ENCODE measurements at places on chromosomes 12 and 14.
A peak's percentile ranks its signal among the peaks of the same experiment; 100 is the strongest.

GRCh38 chr12:17971850-17972249 lies 118.1 kb downstream of the RERGL start:
- DNase-seq = no peak

- no peak for DNase-seq
These were observed 13.2 kb upstream of the MDM2 start for GRCh38 chr12:68794653-68795251.

- no peak for DNase-seq
These were observed 202.7 kb upstream of the GARIN6 start for GRCh38 chr12:99444859-99445316.

- DNase-seq = no peak
These were observed 45.5 kb downstream of the ACADS start for GRCh38 chr12:120771097-120771496.

DNA sequence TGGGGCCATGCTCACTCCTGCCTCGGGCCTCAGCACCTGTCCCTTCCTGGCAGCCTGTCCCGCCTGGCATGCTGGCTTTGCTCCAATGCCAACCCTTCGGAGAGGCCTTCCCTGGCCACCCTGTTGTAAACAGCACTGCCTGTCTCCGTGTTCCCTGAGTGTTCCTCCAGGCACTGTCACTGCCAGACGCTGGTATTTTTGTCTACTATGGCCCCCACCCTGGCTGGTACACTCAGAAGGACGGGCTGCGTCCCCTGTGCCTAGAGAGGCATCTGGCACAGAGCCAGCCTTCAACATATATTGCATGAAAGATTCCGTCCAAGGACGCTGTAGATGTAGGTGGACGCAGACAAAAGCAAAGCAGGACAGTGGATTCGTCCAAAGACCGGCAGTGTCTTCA lies 2.7 kb upstream of the ASPG start:
- peak; percentile 13 for DNase-seq

- DNase-seq = no peak
These were observed 76.4 kb downstream of the BCL2L14 start for GRCh38 chr12:12147111-12147510.

- DNase-seq = no peak
These were observed 21.5 kb downstream of the LGMN start for GRCh38 chr14:92726933-92727262.

DNA sequence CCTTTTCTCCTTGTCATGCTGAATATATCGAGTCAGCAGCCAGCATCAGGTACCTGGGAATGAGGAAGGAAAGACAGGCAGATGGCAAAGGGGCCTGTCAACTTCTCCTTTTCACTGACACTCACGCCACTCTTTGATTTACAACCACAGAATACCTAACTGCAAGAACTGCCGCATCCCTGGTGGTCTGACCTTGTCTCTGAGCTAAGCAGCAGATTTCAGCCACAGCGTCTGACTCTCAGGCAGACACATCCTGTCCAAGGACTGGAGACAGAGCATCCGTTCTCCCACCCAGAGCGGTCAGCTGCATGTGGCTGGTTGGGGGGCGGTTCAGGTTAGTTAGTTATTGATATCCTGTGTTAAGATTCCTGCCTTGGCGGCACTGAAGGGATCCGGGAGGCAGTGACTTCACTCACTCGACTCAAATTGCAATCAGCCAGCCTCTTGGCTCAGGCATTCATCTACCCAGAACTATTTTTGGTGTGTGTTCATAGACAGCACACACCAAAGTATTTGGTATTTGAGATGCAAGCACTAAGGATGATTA lies 11.2 kb upstream of the MAP1LC3B2 start:
- no peak for DNase-seq

DNA sequence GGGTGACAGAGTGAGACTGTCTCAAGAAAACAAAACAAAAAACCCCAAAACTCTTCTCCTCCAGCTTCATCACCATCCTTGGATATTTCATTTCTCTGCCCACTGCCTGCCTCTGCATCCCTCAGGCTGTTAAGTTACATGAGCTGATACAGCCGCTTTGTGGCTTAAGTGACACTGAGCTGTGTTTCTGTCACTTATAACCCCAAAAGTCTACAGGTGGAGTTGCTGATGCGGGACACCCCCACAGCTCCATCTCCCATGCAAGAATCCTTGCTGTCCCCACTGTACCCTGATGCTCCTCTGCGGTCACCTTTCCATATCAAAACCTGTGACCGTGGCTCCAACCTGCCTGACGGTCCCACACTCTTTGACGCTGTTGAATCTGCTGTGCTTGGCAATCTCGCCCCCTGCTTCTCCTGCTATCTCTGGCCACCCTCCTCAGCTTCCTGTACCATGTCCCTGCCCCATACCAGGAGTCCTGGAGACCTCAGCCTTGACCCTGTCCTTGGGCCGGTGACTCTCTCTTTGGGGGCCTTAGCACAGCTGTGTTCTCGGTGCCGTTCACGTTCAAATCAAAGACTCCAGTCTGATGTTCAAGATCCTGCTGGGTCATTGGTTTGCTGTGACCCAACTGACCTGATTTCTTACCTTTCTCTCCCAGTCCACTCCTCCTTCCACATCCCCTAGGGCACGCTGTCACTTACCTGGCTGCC lies 20.3 kb downstream of the HVCN1 start:
- DNase-seq = no peak

DNA sequence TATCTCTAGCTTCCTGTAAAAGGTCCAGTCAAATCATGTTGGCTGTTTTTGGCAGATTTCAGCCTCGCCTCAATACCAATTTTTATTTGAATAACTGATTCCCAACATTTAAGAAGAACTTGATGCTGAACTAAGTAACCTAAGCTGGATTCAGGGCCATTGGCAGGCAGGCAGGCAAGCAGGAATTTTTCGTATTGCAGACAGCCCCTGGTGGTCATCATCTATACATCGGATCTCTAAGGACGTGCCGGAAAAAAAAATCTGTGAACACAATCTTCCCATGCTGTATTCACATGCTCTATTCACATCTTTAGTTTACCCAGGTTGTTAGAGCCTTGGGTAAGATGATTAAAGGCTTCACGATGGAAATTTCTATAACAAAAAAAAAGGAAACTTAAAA lies 7.0 kb downstream of the VCPKMT start:
- DNase-seq = no peak

GRCh38 chr12:119444462-119445044 lies 110.0 kb downstream of the CCDC60 start:
- DNase-seq = peak; percentile 21

- DNase-seq = no peak
These were observed 97.0 kb downstream of the ZFP36L1 start for GRCh38 chr14:68695856-68696255.

DNA sequence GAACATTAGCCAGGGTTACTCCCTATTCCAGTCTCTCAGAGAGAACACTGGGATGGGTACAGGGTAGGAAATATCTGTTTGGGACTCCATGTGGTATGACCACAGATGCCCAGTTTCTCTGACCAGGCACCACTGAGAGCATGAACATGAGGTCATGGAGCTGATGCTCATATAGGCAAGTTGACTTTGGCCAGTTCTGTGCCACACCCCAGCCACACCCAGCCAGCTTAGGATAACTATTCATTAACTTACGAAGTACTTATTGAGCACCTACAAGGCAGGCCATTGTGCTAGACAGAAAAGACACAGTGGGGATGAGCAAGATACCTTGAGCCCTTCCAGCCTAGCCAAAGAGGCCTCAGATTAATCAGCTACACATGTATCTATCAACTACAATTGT lies 262.5 kb downstream of the DPF3 start:
- no peak for DNase-seq

DNA sequence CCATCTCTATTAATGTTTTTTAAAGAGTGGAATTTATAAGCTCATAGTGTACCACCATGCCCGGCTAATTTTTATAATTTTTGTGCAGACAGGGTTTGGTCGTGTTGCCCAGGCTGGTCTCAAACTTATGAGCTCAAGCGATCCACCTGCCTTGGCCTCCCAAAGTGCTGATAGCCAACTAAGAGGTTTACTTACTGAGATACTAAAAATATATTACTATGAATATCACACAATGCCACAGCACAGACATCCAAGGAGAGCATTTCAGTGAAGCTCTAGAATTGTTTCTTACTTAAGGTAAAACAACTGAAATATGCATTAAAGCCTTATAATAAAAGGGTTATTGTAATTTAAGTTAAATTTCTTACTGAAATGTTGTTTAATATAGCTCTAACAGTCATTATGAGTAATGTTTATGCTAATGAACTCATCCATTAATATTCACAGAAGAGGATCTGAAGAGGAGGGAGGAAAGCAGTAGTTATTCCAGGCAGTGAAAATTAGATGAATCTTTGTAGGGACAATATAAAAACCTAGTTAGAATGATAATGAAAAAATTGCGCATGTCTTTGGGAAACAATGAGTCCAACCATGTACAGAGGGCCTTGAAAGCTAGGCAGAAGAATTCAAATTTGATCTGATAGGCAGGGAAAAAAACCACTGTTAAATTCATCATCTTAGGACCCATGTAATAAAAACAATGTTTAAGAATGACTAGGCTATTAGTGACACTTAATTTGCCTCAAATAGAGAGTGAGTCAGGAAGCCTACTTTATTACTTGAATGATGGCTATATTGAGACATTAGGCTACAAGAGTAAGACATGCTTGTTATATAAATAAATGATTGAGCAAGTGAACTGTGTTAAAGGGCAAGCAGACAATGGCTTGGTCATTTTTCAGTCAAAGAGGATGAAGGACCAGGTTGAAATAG lies 99.2 kb downstream of the SLC41A2 start:
- no peak for DNase-seq
